ENCODE measurements at places on chromosomes 1 and 21. TPM values are rescaled to one million over a fixed set of nuclear protein-coding genes. Genes with fewer than 3 reads are reported as not detected.

PLCH2 gene
- total RNA-seq, result 30.7 TPM

SLC6A17 gene
- 1.7 TPM for total RNA-seq

MAP3K21 gene
- 6.9 TPM for total RNA-seq

TGFBR3 gene
- 221 TPM for total RNA-seq

PROX1 gene
- 4.7 TPM for total RNA-seq

KANK4 gene
- 1.2 TPM for total RNA-seq

CLCNKB gene
- total RNA-seq, result not detected

AQP10 gene
- total RNA-seq, result not detected

SH2D1B gene
- total RNA-seq, result not detected

PRAMEF8 gene
- not detected for total RNA-seq

OR2T35 gene
- not detected for total RNA-seq

Measured in vagina (tissue), 2 donors.